ENCODE measurements at places on chromosomes 7 and 10.

GRCh38 chr7:147183276-147183675 lies 1066.7 kb downstream of the CNTNAP2 start:
- no peak for DNase-seq

- DNase-seq, result no peak
Measured at GRCh38 chr10:99368646-99369045, 39.5 kb downstream of the CNNM1 start.

- DNase-seq, result no peak
Measured at GRCh38 chr10:24825551-24825950, 101.9 kb upstream of the ARHGAP21 start.

- no peak for DNase-seq
Measured at GRCh38 chr7:38229884-38230642, 43.4 kb downstream of the TARP start.

GRCh38 chr10:16297642-16298041 lies 139.2 kb upstream of the PTER start:
- DNase-seq, result no peak
